ENCODE measurements at places on chromosomes 3 and 15.

GRCh38 chr15:39252134-39252470 lies 328.8 kb upstream of the THBS1 start:
- no peak for DNase-seq

DNA sequence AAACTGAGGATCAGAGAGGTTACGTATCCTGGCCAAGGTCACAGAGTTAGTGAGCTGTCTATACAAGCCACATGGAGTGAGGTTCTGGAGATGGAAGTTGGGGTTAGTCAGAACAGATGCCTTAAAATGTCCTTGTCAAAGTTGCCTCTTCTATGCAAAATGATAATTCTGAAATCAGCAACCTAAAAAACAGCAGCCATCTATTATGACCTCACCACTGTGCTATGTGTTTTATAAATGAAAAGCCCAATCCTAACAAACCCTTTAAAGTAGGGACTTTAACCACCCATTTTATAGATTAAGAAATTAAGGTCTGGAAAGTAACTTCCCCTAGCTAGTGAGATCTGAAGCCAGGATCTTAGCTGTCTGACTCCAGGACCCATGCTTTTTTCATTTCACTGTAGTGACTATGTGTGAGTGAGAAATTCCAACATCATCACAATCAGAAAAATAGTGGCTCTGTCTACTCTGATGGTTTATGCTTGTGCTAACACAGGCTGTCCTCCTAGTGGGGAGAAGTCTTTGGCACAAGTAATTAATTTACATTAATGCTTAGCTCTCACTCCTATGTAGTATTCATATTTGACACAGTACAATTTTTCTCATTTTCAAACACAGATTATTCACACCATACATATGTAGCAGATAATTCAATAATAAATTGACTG lies 143.6 kb downstream of the ANO10 start:
- DNase-seq, result no peak

DNA sequence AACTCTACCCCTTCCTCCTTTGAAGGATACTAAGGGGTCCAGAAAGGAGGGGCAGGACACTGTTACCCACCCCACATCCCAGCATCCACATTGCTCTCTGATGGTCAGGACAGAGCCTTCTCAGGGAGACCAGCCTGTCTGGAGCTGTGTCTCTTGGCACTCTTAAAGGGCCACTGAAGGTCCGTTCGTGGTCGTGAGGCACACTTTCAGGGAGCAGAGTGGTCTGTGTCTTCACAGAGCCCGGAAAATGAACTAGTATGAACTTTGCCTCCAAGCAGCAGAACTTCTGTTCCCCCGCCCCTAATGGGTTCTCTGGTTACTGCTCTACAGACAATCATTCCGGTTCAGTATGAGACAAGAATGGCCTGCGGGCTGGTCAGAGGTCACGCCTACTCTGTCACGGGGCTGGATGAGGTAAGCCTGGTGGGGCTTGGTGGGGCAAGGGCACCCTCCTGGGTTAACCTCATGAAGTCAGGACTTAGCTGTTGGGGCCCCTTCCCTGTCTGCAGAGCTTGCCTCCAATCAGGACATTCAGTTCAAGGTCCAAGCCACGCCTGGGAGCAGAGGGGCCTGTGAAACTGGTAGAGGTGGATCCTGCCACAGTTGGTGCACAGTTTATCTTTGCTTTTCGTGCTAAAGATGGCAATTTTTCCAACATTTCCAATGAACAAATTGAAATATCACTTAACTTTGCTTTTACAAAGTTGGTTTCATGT lies 33.2 kb downstream of the CAPN3 start:
- DNase-seq, result no peak

GRCh38 chr3:45838466-45838865 lies 3.5 kb downstream of the LZTFL1 start:
- no peak for DNase-seq

GRCh38 chr15:50790778-50791453 lies 25.4 kb upstream of the SPPL2A start:
- no peak for DNase-seq

DNA sequence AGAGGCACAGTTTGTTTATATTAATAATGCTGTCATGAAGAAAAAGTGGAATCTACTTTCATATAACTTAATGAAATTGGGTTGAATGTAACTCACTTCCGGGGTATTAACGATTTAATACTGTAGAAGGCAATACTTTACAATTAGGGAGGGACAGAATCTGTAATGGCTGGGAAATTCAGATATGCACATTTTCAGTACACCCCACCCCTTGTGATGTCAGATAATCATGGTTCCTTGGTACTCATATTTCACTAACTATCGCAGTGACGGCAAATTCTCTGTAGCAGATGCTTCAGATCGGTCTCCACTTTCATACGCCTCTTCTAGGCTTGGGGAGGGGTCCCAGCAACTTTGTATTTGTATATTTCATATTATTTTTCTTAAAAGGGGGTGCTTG lies 207.3 kb downstream of the GABRB3 start:
- no peak for DNase-seq

- DNase-seq, result peak; percentile 26
These were observed 13.6 kb upstream of the LACTB start for GRCh38 chr15:63107895-63108546.

GRCh38 chr15:80844011-80844732 lies 65.0 kb downstream of the CEMIP start:
- DNase-seq, result peak; percentile 76

- no peak for DNase-seq
These were observed 35.3 kb downstream of the KCNH8 start for GRCh38 chr3:19183584-19183983.

DNA sequence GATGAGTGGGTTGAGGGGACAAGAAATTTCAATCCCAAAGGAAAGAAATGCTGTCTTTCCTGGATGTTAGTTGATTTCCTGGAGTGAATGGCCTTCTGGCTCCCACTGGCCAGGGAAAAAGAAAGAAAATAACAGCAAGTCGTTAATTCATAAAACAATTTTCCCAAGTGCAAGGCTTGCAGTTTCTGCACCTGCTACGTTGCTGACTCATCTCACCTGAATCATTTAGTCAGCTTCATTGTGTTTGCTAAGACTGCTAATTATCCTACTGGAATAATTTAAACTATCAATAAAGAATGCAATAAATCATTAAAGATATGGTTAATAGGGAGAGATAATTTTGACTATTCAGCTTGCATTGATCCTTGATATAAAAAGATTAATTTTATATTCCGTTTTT lies 387.6 kb downstream of the ROBO2 start:
- DNase-seq, result no peak

GRCh38 chr3:147393261-147393942 lies 12.9 kb downstream of the ZIC4 start:
- no peak for DNase-seq

- peak; percentile 75 for DNase-seq
These were observed 39.2 kb downstream of the MYO5C start for GRCh38 chr15:52256366-52256765.

- DNase-seq, result no peak
These were observed 1.0 kb upstream of the TBC1D21 start for GRCh38 chr15:73872346-73872745.

- DNase-seq, result no peak
These were observed 155.3 kb upstream of the MRPL3 start for GRCh38 chr3:131658115-131658514.

- no peak for DNase-seq
These were observed 641.8 kb upstream of the ZNF385D start for GRCh38 chr3:22392859-22393258.

GRCh38 chr3:126476166-126477060 lies 722 bp upstream of the ZXDC start:
- DNase-seq, result no peak

- no peak for DNase-seq
These were observed 134.8 kb upstream of the ANKRD28 start for GRCh38 chr3:15932348-15933300.

GRCh38 chr3:47610583-47610982 lies 31.9 kb upstream of the CSPG5 start:
- DNase-seq, result no peak

- no peak for DNase-seq
These were observed 11.8 kb upstream of the PP2D1 start for GRCh38 chr3:20023623-20024405.

GRCh38 chr3:50430950-50431435 lies 71.7 kb upstream of the TMEM115 start:
- no peak for DNase-seq

DNA sequence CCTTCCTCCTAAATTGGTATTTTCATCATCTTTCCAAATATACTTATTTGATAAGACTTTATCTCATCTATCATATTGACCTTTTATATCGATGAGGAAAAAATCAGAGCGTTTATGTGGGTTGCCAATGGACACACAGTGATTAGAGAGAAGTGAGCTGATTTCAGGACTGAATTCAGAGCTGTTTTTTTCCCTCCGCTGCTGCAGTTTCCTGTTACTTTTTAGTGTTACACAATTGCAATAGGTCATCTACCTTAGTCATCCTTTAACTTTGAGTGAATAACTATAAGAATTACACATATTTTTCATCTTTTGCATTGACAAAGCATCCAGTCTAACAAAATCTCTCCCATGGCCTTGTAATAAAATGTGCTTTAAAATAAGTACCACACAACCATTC lies 266.3 kb upstream of the CNTN4 start:
- DNase-seq, result no peak

DNA sequence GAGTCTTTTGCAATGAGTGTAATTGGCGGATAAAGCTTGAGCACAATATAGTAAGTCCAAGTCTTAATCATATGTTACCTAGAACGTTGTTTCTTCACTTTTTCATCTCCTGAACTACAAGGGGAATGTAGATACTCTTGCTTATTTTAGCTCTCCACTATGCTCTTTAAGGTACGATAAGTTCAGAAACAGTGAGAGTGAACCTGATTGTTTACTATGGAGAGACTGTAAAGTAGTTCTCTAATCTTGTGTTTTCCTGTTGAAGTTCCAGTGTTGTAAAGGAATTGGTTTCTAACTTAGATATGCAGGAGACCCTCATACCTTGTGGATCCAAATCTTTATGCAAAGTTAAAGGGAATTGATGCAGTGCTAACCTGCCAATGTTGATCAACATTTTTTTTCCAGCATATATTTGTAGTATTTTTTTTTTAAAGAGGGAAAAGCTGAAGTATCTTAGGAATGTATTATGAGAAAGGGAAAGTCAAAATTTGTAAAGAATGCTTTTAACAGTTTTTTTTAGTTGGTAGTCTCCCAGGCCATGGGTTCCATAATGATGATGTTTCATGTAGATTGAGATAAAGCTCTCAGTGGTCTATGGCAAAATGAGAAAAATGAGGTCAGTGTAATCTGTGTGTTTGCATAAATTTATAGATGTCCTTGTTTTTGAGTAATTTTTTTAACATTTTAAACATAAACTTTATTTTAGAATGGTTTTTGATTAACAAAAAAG lies 14.9 kb downstream of the ATP11B start:
- no peak for DNase-seq

GRCh38 chr3:181808053-181808452 lies 96.3 kb downstream of the SOX2 start:
- DNase-seq, result no peak

GRCh38 chr3:52774066-52774713 lies 3.2 kb upstream of the ITIH1 start:
- no peak for DNase-seq

- DNase-seq, result no peak
These were observed 702.0 kb downstream of the GRM7 start for GRCh38 chr3:7562892-7563291.

GRCh38 chr3:21436835-21437234 lies 314.2 kb downstream of the ZNF385D start:
- DNase-seq, result no peak

- no peak for DNase-seq
These were observed 858.5 kb upstream of the CFAP20DC start for GRCh38 chr3:59908280-59908679.

DNA sequence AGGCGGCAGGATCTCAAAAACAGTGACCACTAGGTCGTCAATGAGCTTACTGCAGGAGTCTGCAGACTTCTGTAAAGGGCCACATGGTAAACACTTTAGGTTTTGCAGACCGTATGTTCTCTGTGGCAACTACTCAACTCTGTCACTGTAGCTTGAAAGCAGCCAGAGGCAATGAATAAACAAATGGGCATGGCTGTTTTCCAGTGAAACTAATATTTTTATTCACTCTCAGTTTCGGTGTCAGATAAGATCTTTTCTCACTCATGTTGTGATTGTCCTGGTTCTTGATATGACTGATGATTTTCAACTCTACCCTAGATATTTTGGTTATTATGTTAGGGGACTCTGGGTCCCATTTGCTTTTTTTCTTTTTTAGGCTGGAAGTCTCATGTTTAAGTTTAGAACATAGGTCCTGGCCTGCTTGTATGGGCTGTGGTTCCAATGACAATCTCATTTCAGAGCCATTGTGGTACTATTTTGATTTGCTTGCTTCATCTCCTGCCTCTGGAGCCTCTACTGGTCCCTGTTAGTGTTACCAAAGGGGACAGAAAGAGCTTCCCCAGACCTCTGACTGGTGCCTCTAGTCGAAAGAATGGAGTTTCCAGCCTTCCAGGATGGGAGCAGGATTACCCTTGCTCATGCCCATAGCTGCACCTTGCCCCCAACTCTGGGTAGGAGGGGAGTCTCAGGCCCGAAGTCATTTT lies 222.0 kb downstream of the STT3B start:
- no peak for DNase-seq

GRCh38 chr3:114155370-114155821 lies 23.5 kb downstream of the DRD3 start:
- DNase-seq, result no peak

DNA sequence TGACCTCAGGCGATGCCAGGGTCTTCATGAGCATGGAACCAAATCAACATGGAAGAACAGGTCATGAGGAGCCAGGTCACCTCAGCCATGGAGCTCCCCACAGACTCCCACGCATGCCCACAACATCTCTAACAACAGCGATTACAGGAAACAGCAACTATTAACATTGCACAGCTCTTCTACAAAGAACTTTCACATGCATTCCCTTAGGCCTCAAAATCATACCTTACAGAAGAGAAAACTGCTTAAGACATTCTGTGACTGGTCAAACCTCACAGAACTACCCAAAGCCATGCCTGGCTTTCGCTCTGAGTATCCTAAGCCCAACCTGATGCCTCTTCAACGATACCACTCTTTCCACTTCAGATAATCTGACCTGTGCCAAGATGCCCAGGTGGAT lies 117.8 kb downstream of the OXNAD1 start:
- DNase-seq, result no peak

DNA sequence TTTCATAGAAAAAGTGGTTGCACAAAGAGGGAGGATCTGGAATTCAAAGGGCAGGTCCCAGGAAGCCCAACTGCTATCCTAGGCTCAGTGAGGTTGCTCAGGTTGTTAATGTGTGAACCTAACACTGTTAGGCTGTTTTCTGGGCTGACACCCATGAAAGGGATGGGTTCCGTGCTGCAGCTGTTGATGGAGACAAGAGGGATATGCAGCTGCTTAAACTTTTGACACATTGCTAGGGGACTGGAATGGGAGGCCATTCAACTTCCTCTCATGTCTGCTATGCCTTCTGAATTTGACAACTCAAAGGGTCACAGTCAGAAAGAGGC lies 198.0 kb upstream of the NR2E3 start:
- no peak for DNase-seq

GRCh38 chr3:187997490-187997889 lies 156.5 kb upstream of the LPP start:
- DNase-seq, result no peak

- no peak for DNase-seq
These were observed 25.6 kb upstream of the KBTBD12 start for GRCh38 chr3:127889461-127889863.

Data from RWPE1 (cell line).